ENCODE measurements at places on chromosomes 2 and 18.

GRCh38 chr18:13487237-13487636, 239.1 kb downstream of the FAM210A start:
- no peak for DNase-seq

DNA sequence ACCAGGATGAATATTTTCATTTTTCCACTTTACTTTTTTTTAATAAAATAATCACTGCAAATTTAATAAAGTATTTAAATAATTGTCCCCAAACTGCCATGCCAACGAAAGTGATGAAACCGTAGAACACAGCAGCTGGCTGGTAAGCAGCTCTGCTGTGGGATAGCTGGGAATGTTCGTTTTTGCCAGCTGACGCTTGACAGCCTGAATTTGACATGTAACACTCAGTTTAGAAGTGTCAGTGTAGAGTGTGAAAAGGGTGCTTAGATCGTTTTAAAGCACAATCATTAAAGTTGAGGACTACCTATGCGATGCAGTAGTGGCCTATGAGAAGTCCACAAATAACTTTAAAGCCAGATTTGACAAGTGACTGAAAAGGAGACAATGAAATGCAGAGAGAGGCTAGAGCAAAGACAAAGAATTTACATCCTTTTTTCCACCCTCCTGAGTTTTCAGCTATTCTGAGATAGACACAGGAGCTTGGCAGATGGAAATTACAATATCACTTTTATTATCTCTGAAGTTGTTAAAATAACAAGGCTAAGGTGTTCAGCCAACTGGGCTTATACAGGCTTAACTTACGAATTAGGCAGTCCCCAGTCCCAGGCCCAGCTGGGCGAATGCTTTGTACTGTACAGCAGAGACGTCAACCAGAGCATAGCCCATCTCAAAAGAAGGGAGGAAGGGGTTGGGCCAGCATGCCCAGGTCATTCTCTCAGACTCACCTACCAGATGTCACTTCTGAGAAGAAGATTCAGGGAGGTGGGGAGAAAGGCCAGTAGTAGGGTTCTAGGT, 31.9 kb upstream of the SLC1A4 start:
- DNase-seq = no peak

DNA sequence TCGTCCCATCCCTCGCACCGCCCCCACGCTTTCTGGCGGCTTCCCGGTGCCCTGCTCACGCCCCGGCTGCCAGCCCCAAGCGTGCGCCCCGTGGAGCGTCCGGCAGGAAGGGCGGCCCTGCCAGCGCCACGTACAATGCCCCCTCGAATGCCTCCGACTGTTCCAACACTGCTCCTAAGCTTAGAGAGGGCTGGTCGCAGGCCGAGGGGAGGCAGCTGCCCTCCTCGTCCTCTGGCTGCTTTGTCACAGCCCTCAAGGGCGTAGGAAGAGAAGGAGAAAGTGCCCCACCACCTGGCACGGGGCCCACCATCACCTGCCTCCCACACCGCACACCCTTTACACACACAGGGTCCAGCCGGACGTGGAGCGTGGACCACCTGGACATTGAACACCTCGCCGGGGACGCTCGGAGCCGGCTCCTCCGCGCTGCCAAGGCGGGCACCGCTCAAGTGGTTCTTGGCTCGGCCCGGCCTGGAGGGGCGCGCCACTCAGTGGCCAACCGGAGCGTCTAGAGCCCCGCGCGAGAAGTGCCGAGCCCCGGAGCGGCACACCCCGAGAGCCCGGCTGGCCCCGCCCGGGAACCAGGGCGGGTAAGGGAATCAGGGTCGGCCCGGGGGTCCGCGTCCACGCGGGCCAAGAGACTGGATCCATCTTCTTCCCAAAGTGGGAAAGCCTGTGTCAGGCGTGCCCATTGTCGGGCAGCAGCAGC, 830 bp downstream of the DNER start:
- no peak for DNase-seq

DNA sequence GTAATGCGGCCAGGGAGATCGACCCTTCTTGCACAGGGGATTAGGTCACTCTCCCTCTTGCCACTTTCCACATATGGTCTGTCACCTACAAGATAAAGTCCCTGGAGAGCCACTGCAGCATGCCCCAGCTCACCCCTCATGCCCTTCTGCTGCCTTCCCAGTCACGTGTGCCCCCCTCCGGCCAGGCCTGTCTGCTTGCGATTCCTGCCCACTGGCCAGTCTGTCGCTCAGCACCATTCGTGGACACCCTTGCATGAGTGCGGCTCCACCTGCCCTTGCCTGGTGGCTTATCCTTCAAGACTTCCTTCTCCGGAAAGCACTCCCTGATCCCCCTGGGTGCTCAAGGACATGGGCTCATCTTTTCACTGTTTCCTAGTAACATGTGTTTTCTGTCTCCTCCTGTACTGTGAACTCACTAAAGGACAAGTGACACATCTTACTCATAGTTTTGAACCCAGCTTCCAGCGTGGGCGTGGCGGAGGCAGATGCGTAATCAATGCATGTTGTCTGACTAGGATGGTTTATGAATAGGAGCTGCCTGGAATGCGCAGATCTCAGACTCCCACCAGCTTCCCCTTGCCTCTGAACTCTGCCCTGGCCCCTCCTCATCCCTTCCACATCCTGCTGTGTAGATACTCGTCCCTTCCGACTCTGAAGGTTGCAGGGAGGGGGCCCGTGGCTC, 7.8 kb upstream of the NT5DC4 start:
- DNase-seq = no peak

GRCh38 chr18:79944126-79944731, 7.2 kb downstream of the SLC66A2 start:
- no peak for DNase-seq

- peak; percentile 60 for DNase-seq
These were observed 8.1 kb downstream of the LBH start for GRCh38 chr2:30239308-30239985.

DNA sequence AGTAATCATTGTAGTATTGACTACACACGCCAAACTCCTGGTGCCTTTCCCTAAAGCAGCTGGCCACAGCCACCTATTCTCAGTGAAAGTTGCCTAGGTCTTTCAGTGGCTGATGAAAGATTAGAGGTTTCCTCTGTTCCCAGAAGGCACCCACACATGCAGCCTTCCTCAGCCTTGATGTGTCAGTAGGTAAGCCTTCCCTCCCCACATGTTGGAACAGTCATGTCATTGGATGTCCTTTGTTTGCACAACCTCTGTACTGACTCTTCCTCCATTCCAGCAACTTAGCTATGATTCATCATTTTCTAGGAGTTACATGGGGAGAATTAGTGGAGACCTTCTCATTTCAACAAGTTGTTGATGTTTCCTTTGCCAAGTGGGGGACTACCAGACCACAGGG, 630.8 kb upstream of the SLC39A10 start:
- no peak for DNase-seq

GRCh38 chr2:239249776-239250175, 151.0 kb downstream of the HDAC4 start:
- DNase-seq = no peak

GRCh38 chr2:191910518-191910917, 63.6 kb upstream of the CAVIN2 start:
- no peak for DNase-seq

GRCh38 chr2:223585666-223586065, 16.5 kb downstream of the SCG2 start:
- no peak for DNase-seq

GRCh38 chr2:25570161-25570845, 103.1 kb downstream of the DTNB start:
- no peak for DNase-seq

GRCh38 chr2:127695491-127696472, 5.5 kb upstream of the SFT2D3 start:
- peak; percentile 30 for DNase-seq

DNA sequence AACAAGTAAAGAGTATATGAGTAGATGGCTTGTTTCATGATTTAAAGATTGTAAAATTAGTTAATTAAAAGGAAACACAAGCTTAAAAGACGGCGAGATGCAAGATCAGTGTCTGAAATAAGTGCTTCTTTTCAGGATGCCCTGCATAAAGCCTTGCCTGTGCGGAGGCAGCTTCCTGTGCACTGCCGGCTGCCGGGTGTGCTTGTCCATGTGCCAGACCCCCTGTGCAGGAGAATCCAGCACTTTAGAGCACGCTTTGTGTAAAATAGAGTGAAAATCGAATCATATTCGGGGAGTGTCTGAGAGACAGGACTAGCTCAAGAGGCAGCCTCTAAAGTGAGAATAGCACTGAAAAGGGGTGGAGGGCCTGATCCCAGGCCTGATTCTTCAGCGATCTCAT, 154.7 kb downstream of the CHST9 start:
- DNase-seq = no peak

GRCh38 chr2:157192445-157193423, 64.8 kb upstream of the GALNT5 start:
- DNase-seq = no peak

- DNase-seq = no peak
These were observed 420.9 kb upstream of the KCNH7 start for GRCh38 chr2:163259489-163259888.

DNA sequence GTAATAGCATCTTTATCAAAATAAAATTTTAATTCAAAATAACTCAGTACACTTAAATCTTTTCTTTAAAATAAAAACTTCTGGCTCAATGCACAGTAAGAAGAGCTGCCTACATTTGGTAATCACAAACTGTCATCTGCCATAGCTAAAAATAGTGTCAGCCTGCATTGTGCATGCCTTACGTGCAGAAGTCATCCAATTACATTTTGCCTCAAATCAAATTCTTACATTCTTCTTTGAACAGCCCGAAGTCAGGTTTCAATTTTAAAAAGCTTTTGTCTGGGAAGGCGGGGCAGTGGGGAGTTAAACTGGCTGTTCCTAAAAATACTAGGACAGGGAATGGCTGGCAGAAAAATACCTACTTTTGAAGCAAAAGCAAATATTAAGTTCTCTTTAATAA, 51.1 kb downstream of the RTN4 start:
- no peak for DNase-seq

- no peak for DNase-seq
These were observed 26.9 kb upstream of the GPR75 start for GRCh38 chr2:53886406-53887280.

- DNase-seq = no peak
These were observed 42.3 kb downstream of the BAZ2B start for GRCh38 chr2:159573846-159574606.

DNA sequence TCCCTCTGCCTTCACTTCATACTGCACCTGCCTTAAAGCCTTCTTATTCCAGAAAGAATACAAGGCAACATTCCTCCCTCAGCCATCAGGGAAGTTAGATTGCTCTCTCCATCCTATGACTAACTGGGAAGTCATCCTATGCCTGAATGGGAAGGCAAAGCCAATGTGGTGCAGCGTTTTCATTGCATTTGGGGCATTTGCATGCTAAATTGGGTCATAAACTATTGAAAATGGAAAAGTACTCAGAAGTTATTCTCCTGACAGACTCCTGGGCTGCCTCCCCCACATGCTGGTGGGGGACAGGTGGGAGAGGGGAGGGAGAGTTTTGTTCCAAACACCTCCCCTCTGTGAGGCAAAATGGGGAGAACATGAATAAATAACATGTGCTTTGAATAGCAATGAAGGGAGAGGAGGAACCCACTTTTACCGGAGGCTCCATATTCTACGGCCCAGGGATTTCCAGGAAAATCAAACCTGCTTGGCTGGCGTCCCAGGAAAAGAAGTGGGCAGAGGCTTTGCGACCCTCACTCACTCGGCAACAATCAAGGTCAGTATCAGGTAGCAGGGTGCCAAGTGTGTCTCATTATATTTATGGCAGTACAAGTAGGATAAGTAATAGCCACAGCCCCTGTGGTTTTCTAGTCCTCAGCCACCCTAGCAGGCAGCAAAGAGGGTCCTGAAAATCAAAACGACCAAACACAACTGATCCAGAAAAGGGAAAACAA, 84.1 kb downstream of the BOD1L2 start:
- no peak for DNase-seq

DNA sequence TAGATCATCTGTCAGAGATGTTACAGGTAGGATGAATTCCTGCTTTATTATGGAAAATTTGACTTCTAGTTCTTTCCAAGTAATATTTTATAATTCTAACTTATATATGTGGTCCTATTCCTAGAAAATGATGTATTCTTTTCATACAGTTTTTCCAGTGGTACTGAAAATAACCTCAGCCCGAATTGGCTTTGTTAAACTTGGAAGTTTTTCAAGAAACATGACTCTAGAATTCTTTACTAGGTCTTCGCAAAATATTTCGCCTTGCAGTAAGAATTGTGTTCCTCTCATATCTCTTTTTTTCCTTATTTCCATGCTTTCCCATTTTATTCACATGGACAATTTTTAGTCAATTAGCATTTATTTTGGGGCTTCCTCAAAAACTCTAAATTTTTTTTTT, 60.5 kb downstream of the BMPR2 start:
- no peak for DNase-seq

GRCh38 chr18:8177330-8178016, 431.8 kb upstream of the RAB12 start:
- no peak for DNase-seq

DNA sequence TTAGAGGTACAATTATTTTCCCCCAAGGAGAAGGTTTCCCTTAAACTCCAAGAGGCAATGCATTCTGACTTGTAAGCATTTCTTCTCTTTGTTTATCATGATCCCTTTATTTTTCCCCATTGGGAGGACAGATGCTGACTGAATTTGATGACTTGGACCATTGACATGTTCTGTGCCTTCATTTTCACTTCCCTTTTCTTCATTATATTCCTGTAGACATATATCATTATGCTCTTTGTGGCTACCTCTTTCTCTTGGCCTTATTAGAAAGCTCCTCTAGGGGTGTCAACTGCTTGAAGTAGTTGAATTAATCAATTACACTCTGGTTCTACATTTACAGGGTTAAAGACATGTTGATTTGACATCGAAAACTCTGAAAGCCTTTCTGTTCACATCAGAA, 330.0 kb upstream of the DCC start:
- DNase-seq = no peak

- no peak for DNase-seq
These were observed 317.8 kb upstream of the FANCL start for GRCh38 chr2:58558881-58559280.

- no peak for DNase-seq
These were observed 54.7 kb upstream of the MBOAT2 start for GRCh38 chr2:9057939-9058761.

- DNase-seq = no peak
These were observed 1.4 kb upstream of the SP5 start for GRCh38 chr2:170713543-170714380.

- DNase-seq = no peak
These were observed 206.5 kb downstream of the SETBP1 start for GRCh38 chr18:44887227-44887631.

DNA sequence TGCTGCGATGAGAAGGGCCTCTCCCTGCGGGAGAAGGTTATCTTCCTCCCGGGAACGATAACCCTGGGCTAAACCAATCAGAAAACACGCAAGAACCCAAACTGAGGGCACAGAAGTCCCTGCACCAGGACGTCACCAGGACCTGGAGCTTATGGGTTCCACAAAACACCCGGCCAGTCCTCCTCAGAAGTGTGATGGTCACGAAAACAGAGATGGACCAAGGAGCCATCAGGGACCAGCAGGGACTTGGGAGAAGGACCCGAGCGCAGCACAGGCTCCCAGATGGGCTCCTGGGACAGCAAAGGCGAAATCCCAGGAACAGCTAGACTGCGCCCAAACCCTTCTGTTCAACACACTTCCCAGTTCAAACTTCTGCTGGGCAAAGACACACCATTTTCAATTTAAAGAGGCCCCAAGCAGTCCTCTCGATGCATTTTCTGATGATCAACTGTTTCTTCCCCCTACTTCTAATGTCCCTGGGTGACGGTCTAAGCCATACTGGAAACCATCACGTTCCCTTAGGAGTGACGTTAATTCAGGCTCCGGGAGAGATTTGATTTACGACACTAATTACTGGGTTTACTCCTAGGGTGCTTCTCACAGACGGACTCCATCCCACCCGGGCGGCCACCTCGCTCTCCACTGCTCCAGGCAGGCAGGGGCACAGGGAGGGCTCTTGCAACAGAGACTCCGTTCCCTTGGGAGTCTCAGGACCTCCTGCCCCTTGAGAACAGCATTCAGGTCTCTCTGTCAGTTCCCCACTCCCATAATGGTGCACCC, 29.2 kb downstream of the ZNF516 start:
- no peak for DNase-seq

All from effector CD4-positive, alpha-beta T cell (primary cell).